ENCODE measurements at places on chromosomes 11 and 22.
A peak's percentile ranks its signal among the peaks of the same experiment; 100 is the strongest.

GRCh38 chr11:73404048-73404447 lies 27.8 kb downstream of the RELT start:
- DNase-seq: no peak

DNA sequence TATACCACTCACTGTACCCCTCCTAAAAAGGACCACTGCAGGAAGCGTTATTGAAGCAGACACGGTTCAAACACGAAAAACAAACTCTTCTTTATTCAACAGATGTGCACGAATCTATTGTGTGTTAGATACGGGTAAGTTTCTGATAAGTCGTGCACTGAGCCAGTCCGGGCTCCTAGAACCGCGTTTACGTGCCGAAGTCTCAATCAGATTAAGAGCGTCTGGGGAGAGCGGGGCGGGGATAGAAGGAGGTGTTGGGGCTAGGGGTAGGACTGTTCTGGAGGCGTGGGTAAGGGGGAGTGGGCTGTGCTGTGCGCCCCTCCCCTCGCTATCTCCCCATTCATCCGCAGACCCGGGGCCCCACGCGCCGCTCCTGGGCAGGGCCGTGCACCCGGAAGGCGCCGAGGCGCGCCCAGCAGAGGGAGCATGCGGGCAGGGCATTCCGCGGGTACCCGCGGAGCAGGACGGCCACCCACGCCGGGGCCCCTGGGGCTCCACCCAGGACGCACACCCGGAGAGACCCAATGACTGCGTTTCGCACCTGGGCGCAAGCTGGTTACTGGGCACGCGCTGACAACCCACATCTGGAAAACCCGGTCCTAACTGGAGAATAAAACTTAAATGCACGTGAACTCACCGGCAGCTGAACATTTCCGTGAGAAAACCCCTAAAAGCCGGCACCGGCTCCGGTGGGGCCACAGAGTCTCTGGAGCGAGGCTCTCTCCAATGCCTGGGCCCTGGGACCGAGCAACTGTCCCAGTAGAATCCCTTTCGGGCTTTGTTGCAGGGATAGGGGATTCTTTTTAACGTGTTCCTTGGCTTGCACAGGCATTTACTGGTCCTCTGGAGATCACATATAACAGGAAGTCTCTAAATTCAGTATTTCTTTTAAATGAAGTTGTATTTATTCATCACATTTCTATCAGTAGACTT lies 40.6 kb downstream of the WEE1 start:
- DNase-seq: peak; percentile 23

- no peak for DNase-seq
Measured at GRCh38 chr11:36251823-36252222, 37.4 kb downstream of the COMMD9 start.

DNA sequence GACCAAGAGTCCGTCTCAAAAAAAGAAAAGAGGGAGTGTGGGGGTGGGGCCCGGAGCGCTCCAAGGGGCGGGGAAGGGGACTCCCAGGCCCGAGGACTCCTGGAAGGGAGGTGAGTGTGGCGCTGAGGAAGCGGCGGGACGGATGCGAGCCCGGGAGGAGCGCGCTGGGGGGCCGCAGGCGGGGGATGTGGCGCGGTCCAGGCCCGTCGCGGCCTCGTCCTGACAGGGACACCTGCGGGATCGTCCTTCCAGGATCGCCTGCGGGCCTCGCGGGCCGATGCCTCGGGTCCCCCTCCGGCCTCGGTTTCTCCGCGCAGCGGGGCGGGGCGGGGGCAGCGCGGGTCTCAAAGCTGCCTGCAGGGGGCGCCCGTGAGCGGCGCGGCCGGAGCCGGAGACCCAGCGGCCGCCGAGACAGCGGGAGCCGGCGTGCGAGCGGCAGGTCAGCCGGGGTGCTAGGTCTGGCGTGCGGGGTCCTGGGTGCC lies 3.8 kb upstream of the ADORA2A start:
- no peak for DNase-seq

DNA sequence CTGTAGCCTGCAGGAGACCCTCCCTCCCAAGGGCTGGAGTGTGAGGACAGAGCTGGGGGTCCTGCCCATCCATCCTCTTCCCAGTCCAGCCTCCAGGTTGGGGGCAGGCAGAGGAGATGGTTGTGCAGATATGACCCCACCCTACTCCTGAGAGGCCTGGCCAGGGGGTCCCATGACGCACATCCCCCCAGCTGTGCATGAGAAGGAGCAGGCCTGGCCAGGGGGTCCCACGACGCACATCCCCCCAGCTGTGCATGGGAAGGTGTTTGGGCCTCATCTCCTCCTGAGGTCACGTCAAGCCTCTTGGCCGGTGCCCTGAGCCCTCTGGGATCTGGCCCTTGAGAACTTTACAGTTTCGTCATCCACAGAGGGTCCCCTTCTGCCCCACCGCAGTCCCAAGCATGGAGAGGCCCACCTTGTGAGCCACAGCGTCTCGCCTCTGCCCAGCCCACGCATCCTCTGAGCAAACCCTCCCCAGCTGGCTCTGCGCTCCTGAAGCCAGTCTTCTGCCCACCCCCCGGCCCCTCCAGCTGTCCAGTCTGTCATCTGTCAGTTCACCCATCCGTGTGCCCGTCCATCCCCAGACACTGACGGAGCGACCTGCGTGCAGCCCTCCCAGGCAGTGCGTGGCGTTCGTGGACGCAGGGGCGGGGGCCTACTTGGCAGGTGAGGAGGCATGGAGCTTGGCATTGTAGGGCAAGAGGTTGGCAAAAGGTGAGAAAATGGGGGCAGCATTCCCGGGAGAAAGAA lies 2.3 kb downstream of the ANO9 start:
- no peak for DNase-seq

DNA sequence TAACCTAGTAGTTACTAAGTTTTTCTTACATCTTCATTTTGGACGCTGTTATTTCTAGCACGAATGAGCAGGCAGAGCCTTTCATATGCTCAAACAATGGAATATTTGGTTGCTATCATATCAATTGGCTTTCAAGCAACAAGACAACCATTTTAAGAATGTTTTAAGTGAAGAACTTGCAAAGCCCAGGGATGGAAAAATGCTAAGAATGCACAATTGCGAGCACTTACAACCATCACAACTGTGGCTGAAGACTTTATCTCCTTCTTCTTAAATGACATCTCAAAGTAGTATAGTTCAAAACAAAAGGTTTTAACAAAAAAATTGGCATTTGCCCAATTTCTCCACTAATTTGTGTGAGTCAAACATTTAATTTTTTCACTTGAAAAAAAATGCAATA lies 8.3 kb upstream of the MMP1 start:
- no peak for DNase-seq

All from ascending aorta (tissue), 2 donors.